ENCODE measurements at places on chromosomes 1 and 21. TPM values are rescaled to one million over a fixed set of nuclear protein-coding genes. Genes with fewer than 3 reads are reported as not detected.

Gene TNNI3K
- total RNA-seq = 0.72 TPM

Gene SCNM1
- total RNA-seq = 52.3 TPM

Gene SLC5A9
- not detected for total RNA-seq

Gene OR2W3
- 1.0 TPM for total RNA-seq

Gene FAM78B
- not detected for total RNA-seq

Gene BMP8B
- total RNA-seq = 2.8 TPM

Gene CYB561D1
- 21.1 TPM for total RNA-seq

Gene IL19
- total RNA-seq = not detected

Gene RIMS3
- 1.1 TPM for total RNA-seq

Gene CACNA1S
- not detected for total RNA-seq

Gene PDC
- not detected for total RNA-seq

Gene CFHR3
- not detected for total RNA-seq

Gene SEC16B
- total RNA-seq = 0.31 TPM

Gene TCHH
- total RNA-seq = not detected

Gene GALNT2
- total RNA-seq = 31.2 TPM

Gene PTGS2
- total RNA-seq = 32.8 TPM

Gene TSTD1
- total RNA-seq = 31.8 TPM

Gene CGN
- total RNA-seq = 0.07 TPM

Gene KCNJ9
- total RNA-seq = not detected

Gene ARMH1
- total RNA-seq = 1.5 TPM

Gene TMEM54
- not detected for total RNA-seq

Gene FCRL5
- 3.6 TPM for total RNA-seq

Gene CRB1
- total RNA-seq = not detected

Gene HSD11B1
- total RNA-seq = not detected

Gene USP1
- 34.0 TPM for total RNA-seq

Gene MROH7
- total RNA-seq = 0.88 TPM

Gene SLAMF9
- total RNA-seq = not detected

Gene DCST1
- total RNA-seq = not detected

Gene NAV1
- total RNA-seq = 3.9 TPM

Gene CD1E
- 0.73 TPM for total RNA-seq

Gene ST7L
- 30.1 TPM for total RNA-seq

Gene BGLAP
- total RNA-seq = 1.1 TPM

Gene VWA5B1
- not detected for total RNA-seq
